Lower lobe of right lung (tissue), 2 donors: ENCODE measurements at places on chromosomes 6 and 20. TPM values are rescaled to one million over a fixed set of nuclear protein-coding genes. Genes with fewer than 3 reads are reported as not detected.

DNA sequence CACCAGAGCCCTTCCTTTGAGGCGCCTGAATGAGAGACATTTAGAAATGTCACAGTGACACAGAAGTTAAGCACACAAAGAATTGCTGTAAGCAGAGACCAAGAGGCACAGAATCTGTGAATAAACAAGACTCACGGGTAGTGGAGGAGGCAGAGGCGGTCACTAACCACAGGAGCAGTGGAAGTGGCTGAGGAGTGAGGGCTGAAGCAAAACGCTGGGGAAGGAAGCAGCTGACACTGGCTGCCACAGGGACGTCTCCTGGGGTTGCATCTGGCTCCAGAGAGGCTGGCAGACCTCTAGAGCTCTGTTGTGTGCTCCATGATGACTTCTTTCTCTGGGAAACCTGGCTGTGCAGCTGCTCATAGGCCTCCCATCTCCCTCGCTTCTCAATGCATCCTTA is 65.0 kb upstream of the SLC2A12 start:
- peaks cover 3% of the 10 kb centered on the region for H3K27me3 ChIP-seq
- H3K27ac ChIP-seq = no peak overlapping the region
- no peaks in the 10 kb centered on the region for H3K4me1 ChIP-seq
- DNase-seq = no peak
- no peak overlapping the region for H3K4me3 ChIP-seq

GRCh38 chr6:28709478-28710349 is 184.0 kb downstream of the GPX5 start:
- H3K27me3 ChIP-seq = peaks cover 46% of the 10 kb centered on the region
- no peak overlapping the region for H3K4me3 ChIP-seq
- H3K4me1 ChIP-seq = no peaks in the 10 kb centered on the region
- no peaks in the 10 kb centered on the region for H3K36me3 ChIP-seq
- no peak overlapping the region for H3K27ac ChIP-seq
- no peak for DNase-seq

The FAM83B gene
- 0.12 TPM for total RNA-seq

GRCh38 chr6:35664945-35665344 is 23.8 kb downstream of the FKBP5 start:
- peaks cover 70% of the 10 kb centered on the region for H3K4me1 ChIP-seq
- peaks cover 21% of the 10 kb centered on the region for H3K36me3 ChIP-seq
- no peak overlapping the region for H3K27ac ChIP-seq
- H3K27me3 ChIP-seq = no peaks in the 10 kb centered on the region
- DNase-seq = no peak
- no peak overlapping the region for H3K4me3 ChIP-seq

DNA sequence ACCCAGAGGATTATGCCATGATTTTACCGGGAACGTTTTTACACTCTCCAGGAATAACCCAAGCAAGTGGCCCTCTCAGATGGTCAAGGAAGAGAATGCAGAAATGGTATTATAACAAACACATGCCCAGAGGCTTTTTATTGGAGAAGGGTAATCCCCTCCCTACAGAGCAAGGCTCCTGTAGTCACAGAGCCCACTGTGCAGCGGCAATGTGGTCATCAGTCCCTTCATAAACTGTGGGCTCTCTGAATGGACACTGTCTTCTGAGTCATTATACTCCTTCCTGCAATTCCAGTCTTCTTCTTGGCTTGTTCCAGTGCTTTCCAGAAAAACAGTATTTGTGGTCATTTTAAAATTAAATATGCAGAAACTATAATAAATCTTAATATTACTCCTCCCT is 74.7 kb downstream of the LAMA4 start:
- no peaks in the 10 kb centered on the region for H3K27me3 ChIP-seq
- H3K27ac ChIP-seq = no peak overlapping the region
- peaks cover 19% of the 10 kb centered on the region for H3K36me3 ChIP-seq
- no peak overlapping the region for H3K4me3 ChIP-seq
- no peak for DNase-seq

GRCh38 chr20:45630371-45630770 is 713 bp downstream of the WFDC9 start:
- no peak for DNase-seq
- H3K36me3 ChIP-seq = no peaks in the 10 kb centered on the region
- H3K27me3 ChIP-seq = no peaks in the 10 kb centered on the region
- H3K4me1 ChIP-seq = peaks cover 9% of the 10 kb centered on the region
- no peak overlapping the region for H3K27ac ChIP-seq

GRCh38 chr6:19697744-19698290 is 139.4 kb upstream of the ID4 start:
- H3K4me3 ChIP-seq = no peak overlapping the region
- peaks cover 5% of the 10 kb centered on the region for H3K27me3 ChIP-seq
- H3K4me1 ChIP-seq = no peaks in the 10 kb centered on the region
- DNase-seq = no peak

The ZC3H12D gene
- 2.6 TPM for total RNA-seq

GRCh38 chr6:45073771-45074170 is 254.4 kb upstream of the RUNX2 start:
- H3K36me3 ChIP-seq = no peaks in the 10 kb centered on the region
- no peak overlapping the region for H3K4me3 ChIP-seq
- H3K27ac ChIP-seq = no peak overlapping the region
- no peak for DNase-seq
- H3K27me3 ChIP-seq = no peaks in the 10 kb centered on the region
